CD4-positive, alpha-beta T cell treated with Interferon gamma for 1 hour (primary cell): ENCODE measurements at places on chromosomes 1 and 21.

DNA sequence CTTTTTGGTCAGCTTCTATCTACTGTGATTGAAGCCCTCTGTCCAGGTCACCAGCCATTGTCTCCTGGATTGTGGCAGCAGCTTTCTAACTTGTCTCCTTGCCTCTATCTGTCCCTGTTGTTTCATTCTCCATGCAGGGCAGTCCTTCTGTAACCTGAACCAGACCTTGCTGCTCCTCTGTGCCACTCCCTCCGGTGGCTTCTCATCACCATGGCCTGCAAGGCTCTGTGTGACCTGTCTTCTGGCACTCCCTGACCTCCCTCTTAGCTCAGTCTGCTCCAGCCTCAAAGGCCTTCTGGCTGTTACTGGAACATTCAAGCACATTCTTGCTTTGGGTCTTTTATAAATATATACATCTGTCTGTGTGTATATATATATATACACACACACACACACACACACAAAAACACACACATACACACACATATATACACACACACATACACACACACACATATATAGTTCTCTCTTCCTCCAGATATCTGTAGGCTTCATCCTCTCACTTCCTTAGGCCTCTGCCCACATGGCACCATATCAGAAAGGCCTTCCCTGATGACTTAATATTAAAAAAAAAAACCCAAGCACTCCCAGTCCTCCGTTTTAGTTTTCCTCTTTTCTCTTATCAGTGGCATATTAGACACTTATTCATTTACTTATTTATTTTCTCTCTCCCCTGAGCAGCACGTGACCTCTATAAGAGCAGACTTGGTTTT is 21.2 kb upstream of the JUN start:
- no peak for DNase-seq

DNA sequence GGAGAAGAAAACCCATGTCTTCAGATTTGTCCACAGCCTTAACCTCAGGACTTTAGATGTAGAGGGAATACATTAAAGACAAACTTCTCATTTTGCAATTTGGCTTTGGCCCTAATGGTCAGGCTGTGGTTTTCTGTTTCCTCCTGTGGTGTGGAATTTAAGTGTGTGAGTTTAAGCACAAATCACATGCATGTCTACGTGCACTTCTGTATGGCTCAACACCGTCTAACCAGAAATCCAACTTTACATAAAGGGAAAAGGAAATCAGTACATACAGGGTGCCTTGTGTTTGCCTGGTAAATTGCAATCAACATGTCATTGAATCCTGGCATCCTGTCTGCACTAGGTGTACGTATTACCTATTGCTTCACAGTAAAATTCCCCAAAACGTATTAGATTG is 1.2 kb upstream of the ZNF124 start:
- peak; percentile 8 for DNase-seq

GRCh38 chr1:97366984-97367383 is 553.9 kb downstream of the DPYD start:
- DNase-seq = no peak

GRCh38 chr1:58829866-58830265 is 46.0 kb upstream of the JUN start:
- no peak for DNase-seq
